CD14-positive monocyte (primary cell): ENCODE measurements at places on chromosomes 12 and 14. TPM values are rescaled to one million over a fixed set of nuclear protein-coding genes. Genes with fewer than 3 reads are reported as not detected.

GRCh38 chr14:93962701-93963601, 13.4 kb downstream of the ASB2 start:
- DNase-seq: peak; percentile 88

GRCh38 chr12:2266666-2267620, 214.2 kb downstream of the CACNA1C start:
- no peak for DNase-seq

GRCh38 chr12:20154052-20154451, 214.3 kb upstream of the PDE3A start:
- no peak for DNase-seq

GRCh38 chr14:100761481-100761880, 34.8 kb downstream of the DLK1 start:
- DNase-seq: peak; percentile 18

GRCh38 chr12:116142936-116143898, 134.3 kb downstream of the MED13L start:
- DNase-seq: peak; percentile 35

GRCh38 chr14:54133896-54134295, 177.3 kb upstream of the BMP4 start:
- DNase-seq: no peak

GRCh38 chr14:103846543-103847450, 578 bp downstream of the PPP1R13B start:
- DNase-seq: peak; percentile 39

- no peak for DNase-seq
Observed at GRCh38 chr12:121996050-121996944, 25.4 kb upstream of the BCL7A start.

DNA sequence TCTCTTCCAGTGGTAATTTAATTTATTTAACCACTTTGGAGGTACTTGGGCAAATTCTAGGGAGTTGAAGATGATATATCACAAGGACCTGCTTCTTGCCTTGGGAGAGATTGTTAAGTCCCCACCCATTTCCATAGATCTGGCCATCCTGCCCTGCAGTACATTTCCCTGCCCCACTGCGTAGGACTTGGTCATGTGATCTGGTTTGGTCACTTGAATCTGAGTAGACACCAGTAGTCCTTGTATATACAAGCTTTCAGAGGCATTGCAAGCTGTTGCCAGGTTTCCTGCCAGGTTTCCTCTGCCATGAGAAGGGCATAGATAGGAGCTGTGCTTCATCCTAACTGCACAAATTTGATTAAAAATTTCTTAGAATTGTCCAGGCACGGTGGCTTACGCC, 200.0 kb downstream of the ADAMTS20 start:
- DNase-seq: no peak

GRCh38 chr12:64109706-64110105, 112.4 kb downstream of the KICS2 start:
- no peak for DNase-seq

- peak; percentile 14 for DNase-seq
Observed at GRCh38 chr14:106831322-106831720, 1304.9 kb downstream of the TMEM121 start.

DNA sequence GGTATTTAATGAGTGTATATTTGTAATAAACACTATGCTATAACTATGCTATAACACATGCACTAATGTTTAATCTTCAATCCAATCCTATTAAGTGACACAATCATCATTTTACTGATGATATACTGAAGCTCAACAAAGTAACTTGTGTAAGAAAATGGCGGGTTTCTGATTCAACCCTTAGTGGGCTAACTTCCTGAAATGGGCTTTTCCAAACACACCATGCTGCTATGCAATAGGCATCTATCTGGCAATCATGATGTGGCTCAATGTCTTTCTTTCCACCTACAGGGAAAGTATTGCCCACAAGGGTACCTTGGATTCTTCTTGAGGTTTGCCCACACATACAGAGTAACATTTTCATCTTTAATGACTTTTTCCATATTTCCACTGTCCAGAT, 48.3 kb downstream of the DNAI7 start:
- no peak for DNase-seq

DNA sequence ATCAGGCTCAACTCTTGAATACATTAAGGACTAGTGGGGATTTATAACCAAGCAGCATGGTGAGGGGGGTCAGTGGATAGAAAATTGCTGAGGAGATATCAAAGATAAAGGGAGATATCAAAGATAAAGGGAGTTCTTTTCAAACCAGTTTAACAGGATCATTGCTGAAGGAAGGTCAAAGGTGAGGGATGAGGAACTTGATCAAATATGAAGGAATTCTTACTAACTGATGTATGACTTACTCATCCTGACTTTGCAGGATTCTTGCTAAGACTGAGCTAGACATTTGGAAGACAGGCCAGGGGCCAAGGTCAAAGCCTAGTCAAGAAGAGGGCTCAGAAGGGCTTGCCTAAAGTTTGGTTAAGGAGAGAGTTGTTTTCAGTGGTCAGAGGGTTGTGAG, 4.8 kb downstream of the ABHD4 start:
- DNase-seq: no peak

AKAP6 gene
- not detected for polyA plus RNA-seq

GNG2 gene
- polyA plus RNA-seq: 151 TPM

ZNF891 gene
- polyA plus RNA-seq: 0.08 TPM

TPPP2 gene
- polyA plus RNA-seq: not detected in 2 replicates

CLEC2A gene
- polyA plus RNA-seq: not detected in 2 replicates

ENO2 gene
- polyA plus RNA-seq: 0.09 TPM

FERMT2 gene
- polyA plus RNA-seq: not detected in 2 replicates
